Smooth muscle cell of the umbilical artery (primary cell): ENCODE measurements at places on chromosomes 7 and 10. TPM values are rescaled to one million over a fixed set of nuclear protein-coding genes. Genes with fewer than 3 reads are reported as not detected.

The ARID5B gene
- total RNA-seq = 22.8 and 25.2 TPM in 2 replicates

The ZNF746 gene
- total RNA-seq = 15.4 and 21.8 TPM in 2 replicates

The KNDC1 gene
- total RNA-seq = 2.0 and 3.0 TPM in 2 replicates

The SFTPA1 gene
- total RNA-seq = not detected in 2 replicates

The CFAP70 gene
- total RNA-seq = 0.97 and 1.5 TPM in 2 replicates

The AKR1C8 gene
- not detected in 2 replicates for total RNA-seq

The AS3MT gene
- 3.9 and 5.3 TPM in 2 replicates for total RNA-seq

The FEZF1 gene
- not detected in 2 replicates for total RNA-seq

The GPR26 gene
- not detected in 2 replicates for total RNA-seq

The MYPN gene
- under 0.01 and 1.5 TPM in 2 replicates for total RNA-seq

The SORCS3 gene
- not detected in 2 replicates for total RNA-seq

The PODXL gene
- total RNA-seq = 0.59 and 3.5 TPM in 2 replicates

The OR6B1 gene
- total RNA-seq = not detected in 2 replicates

The EBLN1 gene
- total RNA-seq = not detected in 2 replicates

The HYCC1 gene
- total RNA-seq = 51.1 and 88.3 TPM in 2 replicates

The ATRNL1 gene
- 0.97 and 2.7 TPM in 2 replicates for total RNA-seq

The SCIN gene
- total RNA-seq = 6.2 and 11.3 TPM in 2 replicates

The LBX1 gene
- not detected in 2 replicates for total RNA-seq

The RNF32 gene
- total RNA-seq = 0.69 and 1.8 TPM in 2 replicates

The EPO gene
- total RNA-seq = not detected in 2 replicates

The AKR1C2 gene
- total RNA-seq = 1.2 and 1.7 TPM in 2 replicates

The FAM237B gene
- 0.05 TPM in 1 of 2 replicates, not detected in the other for total RNA-seq

The VAX1 gene
- not detected in 2 replicates for total RNA-seq

The CACNB2 gene
- under 0.01 TPM in 1 of 2 replicates, not detected in the other for total RNA-seq

The COL1A2 gene
- total RNA-seq = 7,304 and 14,627 TPM in 2 replicates

The OR2A7 gene
- total RNA-seq = not detected in 2 replicates

The SNCG gene
- 1.8 and 3.3 TPM in 2 replicates for total RNA-seq

The AKR1B15 gene
- not detected in 2 replicates for total RNA-seq

The CYP3A5 gene
- total RNA-seq = 0.18 and 0.30 TPM in 2 replicates

The HOXA2 gene
- 0.30 and 0.32 TPM in 2 replicates for total RNA-seq

The CNPY1 gene
- total RNA-seq = not detected in 2 replicates

The RNF148 gene
- total RNA-seq = 0.92 TPM in 1 of 2 replicates, not detected in the other

The FAM180A gene
- 7.2 TPM in 1 of 2 replicates, not detected in the other for total RNA-seq

The PLCE1 gene
- total RNA-seq = 0.59 and 1.1 TPM in 2 replicates

The ALOX5 gene
- total RNA-seq = not detected in 2 replicates

The CALML5 gene
- total RNA-seq = not detected in 2 replicates

The CNTNAP2 gene
- 0.46 and 3.6 TPM in 2 replicates for total RNA-seq

The ITGB8 gene
- 7.4 and 12.6 TPM in 2 replicates for total RNA-seq

The FGFR2 gene
- 1.8 and 9.2 TPM in 2 replicates for total RNA-seq

The ZNF786 gene
- 5.3 and 8.2 TPM in 2 replicates for total RNA-seq

The STYXL1 gene
- total RNA-seq = 43.4 and 43.7 TPM in 2 replicates

The CPN1 gene
- not detected in 2 replicates for total RNA-seq

The ASIC3 gene
- 0.05 TPM in 1 of 2 replicates, not detected in the other for total RNA-seq

The GPNMB gene
- total RNA-seq = 37.2 and 104 TPM in 2 replicates

The CDC14C gene
- not detected in 2 replicates for total RNA-seq

The RBP3 gene
- total RNA-seq = under 0.01 TPM in 1 of 2 replicates, not detected in the other

The PON3 gene
- not detected in 2 replicates for total RNA-seq

The BTRC gene
- total RNA-seq = 11.3 and 13.9 TPM in 2 replicates

The SMO gene
- 20.0 and 28.8 TPM in 2 replicates for total RNA-seq

The BPGM gene
- total RNA-seq = 19.3 and 45.1 TPM in 2 replicates

The ING3 gene
- 8.6 and 10.2 TPM in 2 replicates for total RNA-seq

The MCM10 gene
- 0.89 and 7.2 TPM in 2 replicates for total RNA-seq

The ASB4 gene
- total RNA-seq = not detected in 2 replicates

The CREB5 gene
- 1.8 and 4.5 TPM in 2 replicates for total RNA-seq

The HGF gene
- 31.6 and 83.4 TPM in 2 replicates for total RNA-seq

The FAM200A gene
- 6.2 and 7.2 TPM in 2 replicates for total RNA-seq

The WASHC2C gene
- total RNA-seq = 35.0 and 49.5 TPM in 2 replicates

The PANK1 gene
- total RNA-seq = 9.8 and 12.3 TPM in 2 replicates

The OR2A12 gene
- total RNA-seq = not detected in 2 replicates
